ENCODE measurements at places on chromosomes 5 and 9. TPM values are rescaled to one million over a fixed set of nuclear protein-coding genes. Genes with fewer than 3 reads are reported as not detected.

GRCh38 chr5:143174714-143175398, 228.6 kb downstream of the NR3C1 start:
- DNase-seq, result no peak

GRCh38 chr5:68459093-68459809, 243.7 kb downstream of the PIK3R1 start:
- DNase-seq, result no peak

DNA sequence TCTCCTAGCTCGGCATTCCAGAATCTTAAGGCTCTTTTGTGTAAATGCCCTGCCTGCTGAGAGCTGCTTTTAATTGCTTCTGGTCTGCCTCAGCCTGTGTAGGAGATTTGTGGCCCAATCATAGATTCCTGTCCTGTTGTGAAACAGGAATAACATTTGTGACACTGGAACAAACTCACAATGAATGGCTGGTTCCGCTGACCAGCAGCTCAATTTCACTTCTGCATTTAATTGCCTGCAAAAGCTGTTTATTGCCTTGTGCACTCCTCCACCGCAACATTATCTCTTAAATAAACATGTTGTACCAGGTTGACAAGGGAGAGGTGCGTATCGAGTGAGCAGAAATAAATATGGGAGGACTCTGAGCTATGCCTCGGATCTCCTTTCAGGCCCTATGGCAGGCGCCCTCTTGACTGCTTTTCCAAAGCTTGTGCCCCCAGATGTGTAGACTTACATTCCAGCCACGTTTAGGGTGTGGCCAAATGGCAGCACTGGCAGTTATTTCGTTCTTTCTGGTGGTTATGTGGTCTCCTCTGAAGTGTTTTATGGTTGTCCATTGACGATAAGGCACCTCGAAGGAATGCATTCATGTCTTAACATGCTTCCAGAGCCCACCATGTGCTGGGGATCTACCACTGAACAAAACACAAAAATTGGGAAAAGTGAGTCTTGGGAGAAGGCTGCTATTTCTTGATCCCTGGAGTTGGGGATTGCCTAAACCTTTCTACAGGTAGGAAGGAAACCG, 58.1 kb downstream of the DMRT1 start:
- no peak for DNase-seq

PCDHAC1 gene
- polyA plus RNA-seq, result not detected

RACK1 gene
- polyA plus RNA-seq, result 2,065 TPM

JMY gene
- polyA plus RNA-seq, result 4.0 TPM

All from CD4-positive, alpha-beta memory T cell (primary cell).